Fibroblast of skin of left quadriceps (primary cell): ENCODE measurements at places on chromosomes 5 and 9.

- no peak for DNase-seq
These were observed 22.2 kb upstream of the TRAF1 start for GRCh38 chr9:120948824-120949223.

- DNase-seq: no peak
These were observed 10.2 kb upstream of the CEP72 start for GRCh38 chr5:601771-602465.

DNA sequence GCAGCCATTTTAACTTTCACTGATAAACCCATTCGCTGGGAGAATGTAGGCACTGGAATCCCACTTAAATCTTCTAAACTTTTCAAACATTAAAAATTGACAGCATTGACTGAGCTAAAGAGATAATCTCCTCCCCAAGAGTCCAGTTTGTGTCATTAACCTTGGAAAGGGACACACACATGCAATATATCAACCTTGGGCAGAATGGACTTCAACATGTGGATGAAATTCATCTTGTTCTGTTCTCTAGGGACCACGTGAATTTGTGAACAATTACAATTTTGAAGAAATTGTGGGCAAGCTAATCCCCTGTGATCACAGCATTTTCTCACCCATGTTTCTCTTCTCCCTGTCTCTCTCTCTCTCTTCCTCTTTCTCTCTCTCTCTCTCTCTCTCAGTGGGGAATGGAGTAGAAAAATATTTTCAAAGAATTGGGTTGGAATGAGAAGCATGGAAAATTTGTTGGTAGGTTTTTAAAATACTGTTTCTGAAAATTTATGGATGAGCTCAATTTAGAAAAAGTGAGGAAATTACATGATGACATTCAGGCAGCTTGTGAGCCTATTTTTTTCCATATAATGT is 553.7 kb downstream of the EBF1 start:
- no peak for DNase-seq

GRCh38 chr5:107805166-107805565 is 134.4 kb upstream of the EFNA5 start:
- no peak for DNase-seq

DNA sequence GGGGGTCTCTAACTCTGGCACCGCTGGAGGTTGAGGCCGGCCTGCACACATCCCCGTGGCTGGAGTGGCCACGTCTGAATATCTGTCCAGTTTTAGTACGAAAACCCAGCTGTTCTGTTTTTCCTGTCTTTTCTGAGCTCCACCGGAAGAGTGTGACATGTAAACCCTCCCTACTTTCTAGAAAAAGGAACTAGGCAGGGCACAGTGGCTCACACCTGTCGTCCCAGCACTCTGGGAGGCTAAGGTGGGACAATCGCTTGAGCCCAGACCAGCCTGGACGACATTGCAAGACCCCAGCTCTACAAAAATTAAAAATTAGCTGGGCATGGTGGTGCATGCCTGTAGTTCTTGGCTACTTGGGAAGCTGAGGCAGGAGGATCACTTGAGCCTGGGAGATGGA is 8.2 kb upstream of the PHYKPL start:
- DNase-seq: no peak

DNA sequence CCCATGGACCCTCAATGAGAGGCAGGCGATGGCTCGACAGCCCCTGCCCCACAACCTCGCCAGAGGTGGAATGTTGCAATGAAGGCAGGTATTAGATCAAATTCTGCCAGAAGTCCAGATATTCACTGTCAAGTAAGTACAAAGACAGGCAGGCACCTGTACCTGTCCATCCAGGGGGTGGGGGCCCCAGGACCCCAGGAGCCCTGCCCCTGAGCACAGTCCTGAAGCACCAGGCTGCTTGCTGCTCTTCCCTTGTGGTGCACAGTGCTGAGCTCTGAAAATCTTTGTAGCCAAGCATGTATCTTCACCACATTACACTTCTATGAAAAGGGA is 26.2 kb upstream of the HMCN2 start:
- DNase-seq: no peak

- no peak for DNase-seq
These were observed 11.6 kb downstream of the AGPAT2 start for GRCh38 chr9:136675477-136676296.

- DNase-seq: no peak
These were observed 29.2 kb upstream of the PANK3 start for GRCh38 chr5:168608386-168608785.

DNA sequence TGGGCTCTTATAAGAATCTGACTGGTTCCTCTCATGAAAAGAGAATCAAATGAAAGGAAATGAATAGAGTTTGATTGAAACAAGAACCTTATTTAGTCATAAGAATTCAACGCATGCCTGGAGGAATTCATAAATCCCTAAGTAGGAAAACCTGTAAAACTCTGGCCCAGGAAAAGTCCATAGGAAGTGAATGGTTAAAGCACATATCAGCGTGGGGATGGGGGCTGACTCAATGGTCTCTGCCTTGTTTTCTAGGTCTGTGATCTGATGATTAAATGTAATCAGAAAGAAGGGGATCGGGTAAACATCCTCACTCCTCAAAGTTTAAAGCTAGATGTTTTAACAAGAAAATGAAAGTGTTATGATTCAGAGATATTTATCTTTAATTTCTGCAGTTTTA is 759.4 kb upstream of the C9orf72 start:
- DNase-seq: no peak

DNA sequence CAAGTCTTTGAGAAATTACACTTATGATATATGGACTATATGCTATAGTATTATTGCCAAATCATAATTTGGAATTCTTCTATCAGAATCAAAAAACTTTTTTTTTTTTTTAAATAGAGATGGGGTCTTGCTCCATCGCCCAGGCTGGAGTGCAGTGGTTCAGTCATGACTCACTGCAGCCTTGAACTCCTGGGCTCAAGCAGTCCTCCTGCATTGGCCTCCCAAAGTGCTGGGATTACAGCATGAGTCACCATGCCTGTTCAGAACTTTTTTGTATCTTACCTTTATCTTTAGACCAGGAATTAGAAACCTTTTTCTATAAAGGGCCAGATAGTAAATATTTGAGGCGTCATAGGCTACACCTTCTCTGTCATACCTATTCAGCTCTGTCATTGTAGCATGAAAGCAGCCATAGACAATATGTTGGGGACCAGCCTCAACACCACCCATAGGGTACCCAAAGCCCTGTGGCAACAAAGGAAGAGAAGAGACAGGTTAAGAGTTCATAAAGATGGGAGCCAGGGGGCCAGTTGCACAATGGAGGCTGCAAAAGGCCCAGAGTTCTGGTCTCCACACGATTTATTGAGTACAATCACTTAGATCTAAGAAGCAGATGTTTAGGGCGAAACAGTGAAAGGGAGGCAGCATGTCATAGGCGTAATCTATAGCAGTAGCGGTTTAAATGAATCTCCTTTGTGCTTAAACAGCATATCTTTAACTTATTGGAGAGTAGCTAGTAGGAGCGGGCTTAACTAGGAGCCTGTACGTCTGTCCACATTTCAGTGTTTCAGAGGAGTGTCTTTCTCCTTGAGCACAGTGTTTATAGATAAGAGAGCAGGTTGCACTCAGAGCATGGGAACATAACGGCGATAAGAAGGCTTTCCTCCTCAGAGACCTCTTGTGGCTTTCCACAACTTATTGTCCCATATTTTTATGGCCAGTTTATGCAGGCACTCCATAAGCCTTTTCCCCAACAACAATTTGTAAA is 12.5 kb downstream of the ECM2 start:
- DNase-seq: no peak

GRCh38 chr5:155954701-155955445 is 372.1 kb upstream of the SGCD start:
- peak; percentile 57 for DNase-seq

DNA sequence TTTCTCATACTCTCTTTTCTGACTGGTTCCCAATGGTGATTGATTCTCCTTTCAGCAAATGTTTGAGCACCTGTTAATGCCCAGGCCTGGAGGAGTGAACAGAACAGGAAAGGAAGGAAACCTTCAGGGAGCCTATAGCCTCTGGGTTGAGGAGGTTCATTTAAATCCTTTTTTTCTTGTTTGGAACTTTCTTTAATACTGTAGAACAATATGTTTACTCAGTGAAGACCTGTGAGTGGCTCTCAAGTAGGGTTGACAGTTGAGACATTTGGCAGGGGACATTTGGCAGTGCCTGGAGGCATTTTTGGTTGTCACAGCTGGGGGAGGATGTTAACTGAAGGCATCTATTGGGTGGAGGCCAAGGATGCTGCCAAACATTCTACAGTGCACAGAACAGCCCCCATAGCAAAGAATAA is 6.1 kb upstream of the FAM120AOS start:
- no peak for DNase-seq

GRCh38 chr9:98520221-98520960 is 188.3 kb downstream of the GABBR2 start:
- no peak for DNase-seq

GRCh38 chr9:5499889-5500398 is 10.4 kb upstream of the PDCD1LG2 start:
- DNase-seq: no peak
